HEK293T (cell line): ENCODE measurements at places on chromosomes 16 and 17.
A peak's percentile ranks its signal among the peaks of the same experiment; 100 is the strongest.

GRCh38 chr17:36136036-36136435 lies 32.4 kb downstream of the CCL4 start:
- DNase-seq = no peak

DNA sequence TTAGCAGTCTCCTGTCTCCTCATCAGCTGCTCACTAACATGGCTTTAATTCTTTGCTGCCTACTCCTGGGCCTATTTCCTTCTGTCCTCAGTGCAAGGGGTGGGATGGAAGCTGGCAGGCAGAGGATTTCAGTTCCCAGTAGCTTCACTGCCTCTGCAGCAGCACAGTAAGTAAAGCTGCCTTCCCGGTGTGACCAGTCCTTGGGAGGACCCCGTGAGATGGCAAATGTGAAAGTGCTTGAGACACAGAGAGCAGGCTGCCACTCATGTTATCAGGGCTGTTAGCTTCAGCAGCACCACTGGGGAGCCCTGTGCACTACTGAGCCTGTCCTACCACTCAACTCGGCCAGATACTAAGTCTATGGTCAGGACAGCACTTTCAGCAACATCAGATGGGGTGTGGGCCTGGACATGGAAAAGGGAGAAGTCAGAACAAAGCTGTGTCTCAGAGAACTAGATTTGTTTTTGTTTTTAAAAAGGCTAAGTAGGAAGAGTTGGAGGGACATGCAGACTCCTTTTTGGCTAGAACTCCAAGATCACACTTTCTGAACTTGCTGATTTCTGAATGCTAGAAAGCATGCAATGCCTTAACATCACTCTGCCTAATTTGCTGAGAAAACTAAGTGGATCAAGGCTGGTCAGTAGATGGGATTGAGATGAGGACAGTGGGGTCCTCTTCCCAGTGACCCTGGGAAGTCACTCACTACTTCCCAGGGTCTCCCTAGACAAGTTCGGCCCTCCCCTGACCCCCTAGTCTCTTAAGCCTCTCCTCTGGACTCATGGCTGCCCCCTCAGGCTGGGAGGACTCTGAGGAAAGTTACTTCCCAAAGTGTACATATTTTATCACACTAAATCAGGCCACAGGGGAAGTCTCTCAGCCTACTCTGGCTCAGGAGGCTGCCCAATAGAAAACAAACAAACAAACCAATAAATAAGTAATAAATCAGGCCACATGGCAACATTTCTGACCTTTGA lies 1.1 kb downstream of the ACSF2 start:
- DNase-seq = peak; percentile 69

DNA sequence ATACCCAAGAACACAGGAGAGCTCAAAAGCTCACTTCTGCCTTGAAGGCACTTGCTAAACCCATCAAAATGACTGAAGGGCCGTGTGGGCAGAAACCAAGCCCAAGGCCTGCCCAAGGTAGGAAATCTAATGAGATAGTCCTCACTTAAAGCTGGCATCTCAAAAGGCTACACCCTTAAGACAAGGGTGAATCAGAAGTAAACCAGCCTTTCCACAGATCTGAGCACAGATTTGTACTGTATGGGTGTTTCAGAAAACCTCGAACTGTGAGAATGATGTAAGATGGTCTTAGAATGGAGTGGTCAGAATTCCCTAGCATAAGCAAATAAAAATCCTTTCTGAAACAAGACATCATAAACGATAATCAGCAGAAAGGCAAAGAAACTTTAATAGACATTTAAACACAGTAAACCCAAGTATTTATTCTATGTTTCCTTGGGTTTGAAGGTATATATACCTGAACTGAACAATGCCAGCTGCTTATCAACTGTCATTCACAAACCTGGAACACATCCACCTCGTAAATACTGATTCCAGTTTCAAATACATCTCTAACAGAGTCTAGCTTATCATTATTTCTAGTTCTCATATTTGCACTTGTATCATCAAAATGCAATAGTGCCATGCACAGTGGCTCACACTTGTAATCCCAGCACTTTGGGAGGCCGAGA lies 37.8 kb downstream of the GLG1 start:
- DNase-seq = no peak

- DNase-seq = peak; percentile 59
Observed at GRCh38 chr17:73770115-73770848, 126.0 kb upstream of the SDK2 start.

- DNase-seq = no peak
Observed at GRCh38 chr17:70173681-70174080, 4.3 kb downstream of the KCNJ2 start.

GRCh38 chr17:38617967-38618760 lies 12.4 kb upstream of the SRCIN1 start:
- no peak for DNase-seq

DNA sequence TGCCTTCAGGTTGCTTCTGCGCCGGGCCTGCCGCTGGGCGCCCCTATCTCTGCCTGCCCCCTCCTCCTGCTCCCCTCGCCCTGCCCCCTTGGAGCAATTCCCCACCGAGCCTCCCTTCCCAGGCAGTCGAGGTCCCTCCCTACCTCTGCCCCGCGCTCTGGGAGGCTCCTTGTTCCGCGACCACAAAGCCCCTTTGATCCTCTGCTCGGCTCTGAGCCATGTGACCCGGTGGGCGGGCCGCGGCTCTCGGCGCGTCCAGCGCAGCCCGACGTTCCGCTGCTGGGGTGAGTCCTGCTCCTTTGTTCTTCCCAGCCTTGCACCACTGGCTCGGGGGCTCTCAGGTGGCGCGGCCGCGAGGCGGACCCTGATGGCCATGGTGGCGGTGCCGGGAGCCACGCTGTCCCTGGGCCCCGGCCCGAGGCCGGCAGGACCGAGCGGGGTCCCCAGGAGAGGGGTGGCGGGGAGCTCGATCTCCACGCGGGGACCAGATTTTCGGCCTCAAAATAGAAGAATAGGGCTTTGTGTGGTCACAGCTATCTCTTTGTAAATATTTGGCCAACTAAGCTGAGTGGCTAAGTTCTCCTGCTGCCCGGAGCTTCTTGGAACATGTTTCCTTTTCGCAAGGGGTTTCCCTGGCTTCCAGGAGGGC lies 310.6 kb downstream of the SEC14L1 start:
- no peak for DNase-seq

DNA sequence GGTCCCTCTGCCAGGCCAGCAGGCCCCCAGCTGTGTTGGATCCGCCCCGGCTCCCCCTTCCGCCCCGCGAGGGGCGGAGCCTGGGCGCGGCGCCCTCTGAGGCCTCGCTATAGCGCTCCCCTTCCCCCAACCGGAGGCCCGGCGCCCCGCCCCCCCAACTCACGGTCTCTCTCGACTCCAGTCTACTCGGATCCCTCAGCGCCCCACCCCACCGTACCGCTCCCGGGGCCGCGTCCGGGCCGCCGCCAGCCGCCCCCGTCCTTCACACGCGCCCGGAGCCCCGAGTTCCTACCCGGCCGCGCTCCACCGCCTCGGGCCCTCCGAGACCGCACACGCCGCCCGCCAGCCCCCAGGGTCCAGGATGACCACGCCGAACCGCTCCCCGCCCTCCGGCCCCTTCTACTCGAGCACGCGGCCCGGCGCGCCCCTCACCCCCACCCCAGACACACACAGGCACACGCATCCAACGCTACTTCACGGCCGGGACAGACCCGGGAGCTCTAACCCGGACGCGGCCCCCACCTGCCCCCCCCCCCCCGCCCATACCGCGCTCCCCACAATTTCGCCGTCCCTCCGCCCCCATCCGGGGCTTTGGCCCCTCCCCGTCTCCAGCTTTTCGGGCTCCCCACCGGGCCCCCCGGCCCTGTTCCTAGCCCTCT lies 1.4 kb downstream of the PHF23 start:
- peak; percentile 38 for DNase-seq

- DNase-seq = no peak
Observed at GRCh38 chr16:86052926-86053325, 154.0 kb downstream of the IRF8 start.

DNA sequence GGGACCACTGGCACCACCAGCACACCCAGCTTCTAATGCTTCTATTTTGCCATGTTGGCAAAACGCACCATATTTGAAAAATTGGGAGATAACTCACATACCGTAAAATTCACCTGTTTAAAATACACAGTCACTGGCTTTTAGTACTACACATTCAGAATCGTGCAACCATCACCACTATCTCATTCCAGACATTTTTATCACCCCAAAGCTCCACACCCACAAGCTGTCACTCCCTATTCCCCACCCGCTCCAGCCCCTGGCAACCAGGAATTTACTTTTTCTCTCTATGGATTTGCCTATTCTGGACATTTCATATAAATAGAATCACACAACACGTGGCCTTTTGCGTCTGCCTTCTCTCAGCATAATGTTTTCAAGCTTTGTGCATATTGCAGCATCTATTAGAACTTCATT lies 25.0 kb downstream of the PPL start:
- no peak for DNase-seq

DNA sequence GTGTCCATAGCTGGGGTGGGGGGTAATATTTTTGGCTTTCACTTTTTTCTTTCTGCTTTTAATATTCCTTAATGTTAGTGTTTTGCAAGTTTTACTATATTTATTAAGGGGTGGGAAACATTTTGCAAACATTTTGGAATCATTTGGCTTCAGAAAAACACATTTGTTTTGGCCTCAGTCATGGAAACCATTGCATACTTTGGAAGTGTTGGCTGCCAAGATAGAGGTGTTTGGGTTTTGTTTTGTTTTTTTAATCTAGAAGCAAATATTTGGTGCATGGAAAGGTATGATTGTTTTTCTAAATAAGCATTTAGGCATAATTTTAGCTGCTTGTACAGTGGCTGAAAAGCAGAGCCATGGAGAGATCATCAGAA lies 243.3 kb downstream of the KATNIP start:
- no peak for DNase-seq

- no peak for DNase-seq
Observed at GRCh38 chr17:57856792-57857620, 7.2 kb upstream of the MRPS23 start.

GRCh38 chr17:73890831-73891405 lies 246.7 kb upstream of the SDK2 start:
- no peak for DNase-seq

DNA sequence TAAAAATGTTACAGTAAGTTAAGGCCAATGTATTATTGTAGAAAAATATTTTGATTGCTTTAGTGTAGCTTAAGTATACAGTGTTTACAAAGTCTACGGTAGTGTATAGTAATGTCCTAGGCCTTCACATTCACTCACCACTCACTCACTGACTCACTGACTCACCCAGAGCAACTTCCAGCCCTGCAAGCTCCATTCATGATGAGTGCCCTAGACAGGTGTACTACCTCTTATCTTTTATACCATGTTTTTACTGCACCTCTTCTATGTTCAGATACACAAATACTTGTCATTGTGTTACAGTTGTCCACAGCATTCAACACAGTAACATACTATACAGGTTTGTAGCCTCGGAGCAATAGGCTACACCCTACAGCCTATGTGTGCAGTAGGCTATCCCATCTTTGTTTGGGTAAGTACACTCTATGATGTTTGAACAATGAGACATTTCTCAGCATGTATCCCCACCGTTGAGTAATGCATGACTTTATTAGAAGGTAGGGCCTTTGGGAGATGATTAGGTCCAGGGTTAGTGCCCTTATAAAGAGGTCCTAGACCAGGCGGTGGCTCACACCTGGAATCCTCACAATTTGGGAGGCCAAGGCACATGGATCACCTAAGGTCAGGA lies 117.8 kb downstream of the SLC39A11 start:
- DNase-seq = no peak

DNA sequence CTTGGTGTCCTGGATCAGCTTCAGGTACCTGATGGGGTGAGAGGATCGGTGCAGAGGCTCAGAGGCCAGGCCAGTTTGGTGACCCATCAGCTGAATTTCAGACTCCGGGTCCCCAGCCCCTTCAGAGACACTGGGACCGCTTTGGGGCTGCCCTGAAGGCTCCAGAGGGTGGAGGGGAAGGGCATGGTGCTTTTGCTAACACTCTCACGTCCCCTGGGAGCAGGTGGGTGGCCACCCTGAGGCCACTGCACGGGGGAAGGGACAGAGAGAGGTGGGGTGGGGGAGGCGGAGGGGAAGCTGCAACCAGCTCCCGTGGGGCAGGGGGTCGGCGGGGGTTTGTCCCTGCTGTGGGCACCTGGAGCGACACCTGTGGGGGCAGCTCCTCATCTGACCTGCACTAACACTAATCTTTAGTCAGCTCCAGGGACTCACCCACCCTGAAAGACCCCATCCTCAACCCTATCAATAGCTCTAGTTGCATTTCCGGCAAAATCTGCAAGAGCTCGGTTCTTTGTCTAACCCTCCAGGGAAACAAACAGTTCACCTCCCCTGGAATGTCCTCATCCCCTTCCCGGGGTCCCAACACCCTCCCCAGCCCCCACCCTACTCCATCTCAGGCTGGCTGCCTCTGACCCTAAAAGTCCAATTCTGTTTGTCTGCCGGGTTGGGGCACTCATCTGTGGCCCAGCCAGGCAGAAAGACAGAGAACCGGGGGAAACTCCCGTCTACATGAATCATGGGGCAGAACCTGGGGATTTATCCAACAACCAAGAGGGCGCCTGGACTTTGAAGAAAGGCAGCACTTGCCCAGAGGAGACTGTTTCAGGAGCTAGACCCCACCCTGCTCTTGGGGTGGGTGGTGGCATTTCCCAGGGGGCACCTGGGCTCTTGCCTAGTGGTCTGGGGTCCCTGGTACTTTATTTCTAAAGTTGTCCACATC lies 91.9 kb upstream of the CBX4 start:
- no peak for DNase-seq

GRCh38 chr17:13437966-13438779 lies 163.6 kb downstream of the HS3ST3A1 start:
- DNase-seq = no peak

- DNase-seq = no peak
Observed at GRCh38 chr17:7437950-7438614, 1.2 kb upstream of the FGF11 start.

DNA sequence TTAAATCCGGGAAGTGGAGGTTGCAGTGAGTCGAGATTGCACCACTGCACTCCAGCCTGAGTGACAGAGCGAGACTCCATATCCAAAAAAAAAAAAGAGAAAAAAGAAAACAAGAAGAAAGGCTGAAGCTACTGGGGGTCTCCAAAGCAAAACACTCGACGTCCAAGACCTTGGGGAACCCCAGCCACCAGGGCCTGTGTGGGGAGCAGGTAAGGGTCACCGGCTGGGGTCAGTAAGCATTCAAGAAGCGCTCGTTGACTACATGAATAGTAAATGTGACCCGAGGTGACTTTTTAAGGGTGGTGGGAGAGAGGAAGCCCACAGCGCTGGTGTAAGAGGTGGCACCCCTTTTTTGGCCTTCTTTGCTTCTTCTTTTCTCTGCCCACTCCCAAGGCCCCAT lies 49.5 kb downstream of the PECAM1 start:
- no peak for DNase-seq

- no peak for DNase-seq
Observed at GRCh38 chr17:31857920-31858641, 963 bp downstream of the COPRS start.

DNA sequence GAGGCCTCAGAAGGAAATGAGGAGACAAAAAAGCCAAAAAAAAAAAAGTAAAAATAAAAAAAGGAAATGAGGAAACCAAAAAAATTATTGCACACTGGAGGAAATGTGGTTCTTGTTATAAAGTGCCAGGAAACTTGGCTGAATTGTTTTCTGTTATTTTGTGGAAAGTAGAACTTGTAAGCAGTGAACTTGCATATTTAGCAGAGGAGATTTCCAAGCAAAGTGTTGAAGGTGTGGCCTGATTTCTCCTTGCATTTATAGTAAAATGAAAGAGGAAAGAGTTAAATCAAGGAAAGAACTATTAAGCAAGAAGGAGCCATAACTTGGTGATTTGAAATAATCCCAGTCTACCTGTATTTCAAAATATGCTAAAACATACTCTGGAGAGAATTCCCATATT lies 34.1 kb upstream of the CPPED1 start:
- DNase-seq = no peak

- DNase-seq = no peak
Observed at GRCh38 chr17:17156511-17156910, 49.6 kb downstream of the PLD6 start.

- DNase-seq = no peak
Observed at GRCh38 chr17:56602292-56603130, 9.0 kb downstream of the NOG start.
